ENCODE measurements at places on chromosomes 12 and 14.

GRCh38 chr14:55267820-55268219, 3.4 kb upstream of the FBXO34 start:
- DNase-seq = no peak

GRCh38 chr12:110922652-110923051, 2.3 kb upstream of the MYL2 start:
- no peak for DNase-seq

- DNase-seq = no peak
Observed at GRCh38 chr12:102426599-102427542, 53.5 kb downstream of the IGF1 start.

DNA sequence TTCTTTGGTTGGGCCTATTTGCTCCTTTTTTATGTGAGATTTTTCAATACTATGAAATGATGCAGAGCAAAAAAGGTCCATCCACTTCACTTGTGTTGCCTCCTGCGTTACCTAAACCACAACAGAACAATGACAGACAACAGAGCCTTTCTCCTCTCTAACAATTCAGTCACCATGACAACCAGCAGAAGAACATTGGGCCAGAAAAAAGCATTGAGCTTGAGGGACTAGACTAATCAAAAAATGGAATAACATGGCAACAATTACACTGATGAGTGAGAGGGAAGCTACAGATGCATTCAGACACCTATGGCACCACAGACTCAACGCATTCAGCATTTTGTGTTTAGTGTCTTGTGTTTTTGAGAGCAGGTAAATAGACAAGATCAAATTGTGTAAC, 44.6 kb upstream of the PTCSC3 start:
- DNase-seq = no peak

DNA sequence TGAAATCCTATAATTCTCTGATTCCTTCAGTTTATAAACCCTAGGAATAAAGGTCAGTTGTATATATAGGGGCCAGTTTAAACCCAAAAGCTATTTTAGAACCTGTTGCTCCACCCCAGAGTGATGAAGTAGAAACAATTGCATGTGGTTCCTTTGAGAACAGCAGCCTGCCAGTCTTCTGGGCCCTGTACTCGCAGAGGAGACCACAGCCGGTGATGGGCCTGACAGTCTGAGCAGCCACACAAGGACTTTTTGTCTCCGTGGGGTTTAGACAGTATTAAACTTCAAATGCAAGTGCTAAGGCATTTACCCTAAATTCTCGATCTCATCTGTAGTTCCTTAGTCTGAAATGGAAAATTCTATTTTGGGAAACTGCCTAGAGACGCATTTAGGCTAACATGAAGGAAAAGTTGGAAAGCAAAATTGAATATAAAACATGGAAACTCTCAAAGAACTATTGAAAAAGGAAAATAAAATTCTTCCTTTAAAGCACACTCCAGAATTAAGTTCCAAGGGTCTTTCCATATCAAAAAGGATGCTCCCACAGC, 80.6 kb downstream of the PRICKLE1 start:
- DNase-seq = no peak

DNA sequence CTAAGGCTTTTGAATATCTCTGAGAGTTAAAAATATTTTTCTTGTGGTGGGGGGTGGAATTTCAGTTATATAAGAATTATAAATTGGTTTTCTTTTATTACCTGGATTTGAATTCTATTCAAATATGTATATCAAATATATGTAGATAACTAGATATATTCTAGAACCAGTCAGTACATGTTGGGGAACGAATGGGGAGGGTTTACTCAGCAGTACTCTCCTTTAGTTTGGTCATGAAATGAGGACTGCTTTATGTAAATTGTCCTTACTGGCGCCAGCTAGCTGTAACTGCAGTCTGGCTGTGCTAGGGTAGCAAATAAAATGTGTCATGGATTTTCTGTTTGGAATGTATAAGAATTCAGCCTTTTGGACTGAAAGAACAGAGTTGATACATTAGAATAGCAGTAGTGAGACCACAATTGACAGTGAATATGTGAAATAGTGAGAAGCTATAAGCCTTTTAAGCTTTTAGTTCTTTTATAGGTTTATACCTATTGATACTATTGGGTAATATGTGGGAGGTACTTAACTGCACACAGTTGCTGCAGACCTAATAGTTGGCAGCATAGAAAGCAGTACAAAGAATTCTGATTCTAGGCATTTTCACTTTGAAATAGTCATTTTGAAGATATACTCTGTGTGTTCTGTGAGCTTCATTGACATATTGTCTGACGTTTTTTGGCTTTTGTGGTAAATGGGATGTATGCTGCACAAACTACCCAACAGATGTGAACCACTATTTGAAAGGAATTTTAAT, 29.0 kb downstream of the ATF7IP start:
- DNase-seq = peak; percentile 19

- DNase-seq = peak; percentile 16
Observed at GRCh38 chr14:51652168-51653078, 713 bp downstream of the FRMD6 start.

DNA sequence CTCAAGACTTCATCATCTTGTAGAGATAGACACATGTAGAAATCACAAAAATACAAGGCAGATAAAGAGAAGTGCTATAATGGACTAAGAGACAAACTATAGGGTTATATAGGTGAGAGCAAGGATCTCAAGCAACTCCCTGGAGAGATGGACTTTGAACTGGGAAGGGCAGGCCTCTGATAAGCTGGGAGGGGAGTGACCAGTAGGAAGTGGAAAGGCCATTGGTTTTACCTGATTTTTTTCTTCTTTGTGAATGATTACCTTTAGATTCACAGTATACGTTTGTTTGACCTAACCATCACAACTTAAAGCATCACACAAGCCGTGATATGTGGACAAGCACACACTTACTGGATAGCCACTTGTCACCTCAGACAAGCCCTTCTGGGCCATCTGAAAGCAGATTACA, 5.2 kb upstream of the TEP1 start:
- no peak for DNase-seq

All from effector memory CD8-positive, alpha-beta T cell (primary cell).